ENCODE measurements at places on chromosomes 5 and 9. TPM values are rescaled to one million over a fixed set of nuclear protein-coding genes. Genes with fewer than 3 reads are reported as not detected.

DNA sequence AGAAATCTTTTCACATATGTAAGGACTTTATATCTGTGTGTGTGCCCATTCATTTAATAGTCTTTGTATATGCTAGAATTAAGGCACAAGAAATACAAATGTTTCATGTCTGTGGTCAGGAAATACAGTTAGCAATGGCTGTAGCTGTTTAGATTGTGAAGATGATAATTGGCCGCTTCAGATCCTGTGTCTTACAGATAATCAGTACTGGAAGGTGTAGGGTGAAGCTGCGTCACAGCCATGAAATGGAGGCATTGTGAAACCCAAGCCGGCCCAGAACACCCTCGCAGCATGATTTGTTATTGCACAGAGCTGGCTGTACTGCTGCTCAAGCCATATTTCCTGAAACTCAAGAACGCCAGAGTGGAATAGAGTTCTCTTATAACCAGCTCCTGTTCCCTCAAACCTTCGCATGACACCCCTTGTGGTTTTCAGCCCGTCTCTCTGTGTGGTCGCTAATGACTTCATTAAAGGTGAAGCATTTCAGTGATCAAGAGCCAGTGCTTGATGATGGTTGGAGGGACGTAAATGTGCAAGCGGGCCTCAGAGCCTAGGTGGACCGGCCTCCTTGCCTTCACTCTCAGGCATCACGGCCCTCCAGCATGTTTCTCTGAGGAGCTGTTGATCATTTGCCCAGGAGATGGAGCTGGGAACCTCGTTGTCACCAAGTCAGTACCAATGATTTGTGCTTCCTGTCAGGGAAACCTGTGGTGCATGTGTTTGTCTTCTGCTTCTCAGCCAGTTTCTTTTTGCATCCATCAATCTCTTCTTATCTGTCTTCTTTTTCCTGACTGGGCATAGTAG is 80.1 kb downstream of the F2RL2 start:
- DNase-seq: no peak

DNA sequence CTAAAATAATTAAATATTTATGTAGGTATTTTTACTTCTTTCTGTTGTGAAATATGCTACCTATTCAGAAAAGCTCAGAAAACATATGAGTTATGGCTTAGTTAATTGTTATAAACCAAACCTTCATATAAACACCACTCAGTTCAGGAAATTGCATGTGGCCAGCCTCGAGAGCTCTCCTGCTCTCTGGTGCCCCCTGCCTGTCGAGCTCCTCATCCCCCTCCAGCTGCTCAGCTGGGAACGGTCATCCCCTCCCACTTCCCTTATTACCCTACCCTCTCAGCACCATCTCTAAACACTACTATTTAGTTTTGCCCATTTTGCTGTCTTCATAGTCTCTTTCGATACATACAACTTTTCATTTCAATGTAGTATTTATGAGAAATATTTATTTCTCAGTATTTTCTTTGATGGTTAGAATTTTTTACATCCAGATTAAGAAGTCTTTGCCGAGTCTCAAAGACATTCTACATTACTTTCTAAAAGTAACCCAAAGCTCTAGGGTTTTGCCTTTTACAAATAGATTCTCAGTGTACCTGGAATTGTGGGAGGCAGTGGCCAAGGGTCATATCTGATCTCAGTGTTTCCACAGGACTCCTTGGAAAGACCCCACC is 51.2 kb upstream of the SEMA4D start:
- DNase-seq: peak; percentile 77

The SPATA31D4 gene
- total RNA-seq: not detected

GRCh38 chr5:126490167-126490940 is 67.1 kb downstream of the GRAMD2B start:
- DNase-seq: peak; percentile 79

DNA sequence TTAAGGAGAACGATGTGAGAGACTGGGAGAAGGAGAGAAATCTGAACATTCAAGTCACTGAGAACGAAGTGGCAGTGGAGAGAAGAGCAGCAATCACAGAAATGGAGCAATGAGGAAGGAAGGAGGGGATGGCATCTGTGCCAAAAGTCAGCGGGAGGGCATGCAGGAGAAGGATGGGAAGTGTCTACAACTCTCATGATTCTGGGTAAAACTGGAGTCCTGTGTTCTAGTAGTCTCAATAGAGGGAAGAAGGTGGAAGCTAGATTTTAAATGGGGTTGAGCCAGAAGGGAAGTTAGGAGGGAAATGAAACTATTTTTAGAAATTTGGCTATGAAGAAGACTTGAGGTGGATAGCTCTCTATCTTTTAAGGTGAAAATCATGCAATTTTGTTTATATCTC is 39.1 kb upstream of the SPATA31C2 start:
- DNase-seq: no peak

DNA sequence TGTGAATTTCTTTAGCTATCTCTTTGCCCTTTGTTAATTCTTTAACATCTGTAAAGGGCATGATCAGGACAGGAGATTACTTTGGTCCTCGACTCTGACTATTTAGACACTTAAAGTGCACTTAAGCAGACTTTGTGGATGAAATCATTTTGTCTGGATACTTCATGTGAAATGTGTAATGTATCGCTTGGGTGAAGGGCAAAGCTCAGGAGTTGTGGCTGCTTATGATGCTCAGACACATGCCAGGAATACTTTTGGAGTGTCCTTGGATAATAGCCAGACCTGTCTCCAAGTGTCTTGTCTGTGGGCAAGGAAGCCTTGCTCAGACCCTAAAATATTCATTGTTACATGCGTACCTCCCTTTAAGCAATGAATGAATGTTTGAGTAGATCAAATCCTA is 87.8 kb downstream of the RAI14 start:
- no peak for DNase-seq

- DNase-seq: no peak
Observed at GRCh38 chr5:143024228-143024920, 254.2 kb downstream of the ARHGAP26 start.

The TAF11L7 gene
- not detected for total RNA-seq

The CD14 gene
- not detected for total RNA-seq

DNA sequence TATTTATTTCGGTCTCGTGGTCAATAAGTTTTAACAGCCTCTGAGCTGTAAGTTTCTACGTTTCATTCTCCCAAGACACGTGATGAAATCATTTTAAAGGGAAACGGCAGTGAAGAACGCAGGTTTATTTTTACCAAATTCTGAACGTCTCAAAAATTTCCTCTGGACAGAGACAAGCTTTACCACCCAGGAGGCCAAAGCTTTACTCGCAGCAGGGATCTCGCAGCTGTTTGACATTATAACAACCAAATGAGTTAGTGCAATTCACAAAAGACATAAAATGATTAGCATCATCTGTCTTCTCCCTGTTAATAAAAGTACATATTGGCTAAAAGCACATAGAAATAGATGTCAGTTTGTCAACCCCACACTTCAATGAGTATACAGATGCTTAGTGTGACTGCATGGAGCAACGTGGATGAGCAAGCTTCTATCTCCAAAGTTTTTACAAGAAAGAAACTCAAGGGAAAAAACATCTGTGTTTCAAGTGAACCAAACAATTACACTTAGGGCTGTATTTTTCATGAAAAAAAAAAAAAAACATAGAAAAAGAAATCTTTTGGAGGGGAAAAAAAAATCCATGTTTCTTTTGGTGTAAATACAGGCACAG is 2.5 kb downstream of the SEMA5A start:
- DNase-seq: no peak

The SLC25A2 gene
- total RNA-seq: 0.22 TPM

The DBH gene
- not detected for total RNA-seq

The PROB1 gene
- total RNA-seq: 0.67 TPM

The TICAM2 gene
- 0.03 TPM for total RNA-seq

The ADRB2 gene
- 0.40 TPM for total RNA-seq

DNA sequence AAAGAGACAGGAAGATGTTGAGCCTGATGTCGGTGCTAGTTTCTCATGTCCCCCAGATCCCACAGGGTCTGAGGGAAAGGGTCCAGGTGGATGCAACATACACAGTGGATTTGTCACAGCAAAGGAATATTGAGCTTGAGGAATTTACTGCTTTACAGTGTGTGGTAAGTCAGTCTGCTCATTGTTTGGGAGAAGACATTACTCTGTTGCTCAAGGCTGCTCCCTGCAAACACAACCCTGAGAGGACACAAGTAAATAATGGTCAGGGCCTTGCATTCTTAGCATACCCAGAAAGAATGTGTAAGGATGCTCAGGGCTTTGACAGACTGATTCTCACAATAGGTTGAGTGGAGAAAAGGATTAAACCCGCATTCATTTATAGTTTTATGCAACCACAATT is 7.3 kb upstream of the MAN2A1 start:
- peak; percentile 23 for DNase-seq

The FOXE1 gene
- not detected for total RNA-seq

GRCh38 chr9:115615000-115615401 is 497.0 kb upstream of the TNC start:
- no peak for DNase-seq

The TPM2 gene
- 241 TPM for total RNA-seq

The ZNF483 gene
- total RNA-seq: 30.7 TPM

GRCh38 chr5:98770209-98770910 is 3.1 kb upstream of the RGMB start:
- peak; percentile 55 for DNase-seq

DNA sequence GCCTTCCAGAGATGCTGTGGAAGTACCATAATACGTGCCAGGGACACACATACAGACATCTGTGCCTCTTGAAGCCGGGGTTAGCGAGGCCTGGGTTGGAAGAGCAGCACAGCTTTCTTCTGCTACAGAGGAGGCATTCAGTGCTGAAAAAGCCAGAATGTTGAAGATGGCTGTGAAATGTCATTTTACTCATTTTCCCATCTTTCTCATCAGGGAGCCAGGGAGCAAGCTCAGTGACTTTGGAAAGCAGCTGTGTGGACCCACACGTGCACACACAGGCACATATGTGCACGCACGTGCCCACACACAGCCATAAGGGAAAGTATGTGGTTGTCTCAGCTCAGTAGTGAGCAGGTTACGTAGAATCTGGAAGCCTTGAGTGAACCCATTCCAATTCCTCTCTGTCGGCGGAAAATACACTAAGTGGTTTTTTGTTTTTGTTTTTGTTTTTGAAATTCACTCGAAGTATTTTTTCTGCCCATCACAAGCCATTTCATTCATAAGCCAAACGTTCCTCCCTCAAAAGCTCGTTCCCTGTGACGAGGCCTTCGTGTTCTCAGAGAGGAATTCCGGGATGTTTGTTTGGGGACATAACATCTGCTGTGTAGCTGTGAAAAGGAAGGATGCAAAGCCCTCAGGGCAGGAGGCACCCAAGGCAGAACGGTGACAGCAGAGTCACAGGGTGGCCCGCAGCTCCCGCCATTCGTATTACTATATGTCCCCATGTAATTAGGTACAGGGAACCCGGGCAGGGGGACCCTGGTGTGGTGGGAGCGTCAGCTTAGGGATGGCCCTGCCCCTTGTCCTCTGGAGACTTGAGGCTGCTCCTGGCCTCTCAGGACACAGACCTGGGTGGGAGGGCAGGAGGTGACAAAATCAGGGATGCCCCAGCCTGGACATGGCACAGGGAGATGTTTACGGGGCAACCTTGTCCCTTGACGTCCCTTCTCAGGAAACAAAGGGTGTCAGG is 29.0 kb upstream of the ANKRD33B start:
- DNase-seq: no peak

GRCh38 chr9:5714501-5715401 is 85.8 kb downstream of the RIC1 start:
- DNase-seq: peak; percentile 13

- DNase-seq: peak; percentile 47
Observed at GRCh38 chr9:126722922-126723806, 81.7 kb upstream of the ZBTB43 start.

- DNase-seq: peak; percentile 87
Observed at GRCh38 chr9:21995006-21995665, 545 bp downstream of the CDKN2B-AS1 start.

The NUP188 gene
- total RNA-seq: 66.7 TPM

DNA sequence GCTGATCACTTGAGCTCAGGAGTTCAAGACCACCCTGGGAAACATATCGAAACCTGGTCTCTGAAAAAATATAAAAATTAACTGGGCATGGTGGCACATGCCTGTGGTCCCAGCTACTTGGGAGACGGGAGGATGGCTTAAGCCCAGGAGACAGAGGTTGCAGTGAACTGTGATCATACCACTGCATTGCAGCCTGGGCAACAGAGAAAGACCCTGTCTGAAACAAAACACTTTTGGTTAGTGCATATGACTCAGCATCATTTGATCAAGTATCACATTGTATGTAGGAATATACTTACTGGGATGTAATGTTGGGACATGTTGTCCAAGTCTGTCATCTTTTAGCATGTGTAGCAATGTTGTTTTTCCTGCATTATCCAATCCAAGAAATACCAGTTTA is 12.0 kb downstream of the SAR1B start:
- DNase-seq: no peak

The IFNA2 gene
- not detected for total RNA-seq

Measured in neural progenitor cell (in vitro differentiated cells).